ENCODE measurements at places on chromosomes 6 and 20.

- no peak for DNase-seq
Measured at GRCh38 chr20:17612287-17612991, 42.6 kb downstream of the DSTN start.

DNA sequence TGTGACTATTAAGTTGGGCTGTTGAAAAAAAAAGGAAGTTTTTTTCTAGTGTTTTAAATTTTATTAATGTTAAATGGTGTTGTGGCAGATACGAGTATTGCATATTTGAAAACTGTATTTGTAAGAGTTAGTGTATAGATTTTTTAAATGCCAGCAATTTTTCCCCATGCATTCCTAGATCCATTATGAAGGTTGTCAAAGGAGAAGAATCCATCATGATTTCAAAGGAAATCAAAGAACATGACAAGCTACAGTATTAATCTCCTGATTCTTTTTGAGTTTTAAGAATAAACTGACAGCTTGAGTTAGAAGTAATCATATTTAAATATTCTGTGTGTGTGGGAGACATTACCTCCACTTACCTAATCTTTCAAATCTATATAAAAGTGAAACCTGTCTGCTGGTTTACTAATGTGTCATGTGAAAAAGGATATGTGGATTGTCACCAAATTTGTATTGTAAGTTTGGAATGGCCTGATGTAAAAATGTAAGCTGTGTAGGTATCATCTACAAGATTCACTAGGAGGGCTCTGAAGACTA lies 111.0 kb upstream of the HS3ST5 start:
- DNase-seq, result no peak

DNA sequence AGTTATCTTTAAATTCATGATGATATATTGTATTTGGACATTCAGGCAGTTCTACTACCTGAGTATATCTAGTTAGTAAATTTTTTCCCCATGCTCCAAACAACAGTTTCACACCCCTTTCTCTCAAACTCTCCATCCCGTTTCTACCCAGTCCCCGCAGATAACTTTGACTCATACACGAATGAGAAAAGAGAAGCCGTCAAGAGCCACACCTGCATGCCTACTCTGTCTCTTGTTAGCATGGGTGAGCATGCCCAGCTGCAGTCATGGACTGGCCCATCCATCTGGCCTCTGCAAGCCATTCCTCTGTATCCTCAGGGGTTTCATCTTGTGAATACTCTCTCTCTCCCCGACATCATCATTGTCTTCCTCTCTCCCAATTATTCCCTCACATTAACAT lies 41.5 kb downstream of the MYB start:
- DNase-seq, result no peak

- DNase-seq, result no peak
Measured at GRCh38 chr20:363319-364078, 16.6 kb downstream of the NRSN2 start.

- no peak for DNase-seq
Measured at GRCh38 chr20:47354464-47354713, 2.1 kb downstream of the ZMYND8 start.

DNA sequence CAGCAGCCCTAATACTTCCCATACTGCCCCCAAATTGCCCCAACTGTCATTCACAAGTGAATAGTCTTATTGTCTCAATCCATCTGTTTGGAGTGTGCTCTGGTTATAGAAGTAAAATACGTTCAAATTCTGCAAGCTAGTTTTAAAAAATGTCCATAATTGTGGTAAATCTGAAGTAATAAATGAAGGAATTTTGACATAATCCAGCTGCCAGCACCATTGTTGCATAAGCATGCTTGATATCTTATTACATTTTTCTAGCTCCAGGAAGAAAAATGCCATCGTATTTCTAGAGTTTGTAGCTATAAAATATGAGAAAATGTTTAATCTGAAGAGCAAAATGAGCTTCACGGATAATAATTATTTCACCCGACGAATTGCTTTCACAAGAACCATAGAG lies 664.7 kb downstream of the RFPL4B start:
- DNase-seq, result no peak

GRCh38 chr6:142356884-142357225 lies 55.0 kb downstream of the ADGRG6 start:
- no peak for DNase-seq

DNA sequence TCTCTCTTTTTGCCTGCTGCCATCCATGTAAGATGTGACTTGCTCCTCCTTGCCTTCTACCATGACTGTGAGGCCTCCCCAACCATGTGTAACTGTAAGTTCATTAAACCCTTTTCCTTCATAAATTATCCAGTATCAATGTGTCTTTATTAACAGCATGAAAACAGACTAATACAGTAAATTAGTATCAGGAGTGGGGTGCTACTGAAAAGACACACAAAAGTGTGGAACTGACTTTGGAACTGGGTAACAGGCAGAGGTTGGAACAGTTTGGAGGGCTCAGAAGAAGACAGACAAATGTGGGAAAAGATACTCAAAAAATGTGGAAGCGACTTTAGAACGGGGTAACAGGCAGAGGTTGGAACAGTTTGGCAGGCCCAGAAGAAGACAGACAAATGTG lies 189.4 kb downstream of the HTR1B start:
- no peak for DNase-seq

DNA sequence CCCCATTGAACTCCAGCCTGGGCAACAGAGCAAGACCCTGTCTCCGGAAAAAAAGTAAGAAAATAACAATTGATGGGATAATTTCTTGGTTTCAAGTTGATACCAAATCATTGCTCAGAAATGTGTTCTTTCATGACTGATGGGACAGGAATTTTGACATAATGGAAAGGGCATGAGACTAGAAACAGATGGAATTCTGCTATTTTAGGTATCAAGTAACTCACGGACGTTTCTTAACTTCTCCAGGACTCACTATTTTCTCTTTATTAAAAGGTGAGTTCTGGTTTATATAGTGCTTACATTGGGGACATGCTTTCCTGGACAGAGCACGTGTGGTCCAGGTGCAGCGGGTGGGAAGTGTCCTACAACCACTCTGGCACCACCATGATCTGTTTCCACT lies 6.0 kb upstream of the DSP start:
- DNase-seq, result no peak

DNA sequence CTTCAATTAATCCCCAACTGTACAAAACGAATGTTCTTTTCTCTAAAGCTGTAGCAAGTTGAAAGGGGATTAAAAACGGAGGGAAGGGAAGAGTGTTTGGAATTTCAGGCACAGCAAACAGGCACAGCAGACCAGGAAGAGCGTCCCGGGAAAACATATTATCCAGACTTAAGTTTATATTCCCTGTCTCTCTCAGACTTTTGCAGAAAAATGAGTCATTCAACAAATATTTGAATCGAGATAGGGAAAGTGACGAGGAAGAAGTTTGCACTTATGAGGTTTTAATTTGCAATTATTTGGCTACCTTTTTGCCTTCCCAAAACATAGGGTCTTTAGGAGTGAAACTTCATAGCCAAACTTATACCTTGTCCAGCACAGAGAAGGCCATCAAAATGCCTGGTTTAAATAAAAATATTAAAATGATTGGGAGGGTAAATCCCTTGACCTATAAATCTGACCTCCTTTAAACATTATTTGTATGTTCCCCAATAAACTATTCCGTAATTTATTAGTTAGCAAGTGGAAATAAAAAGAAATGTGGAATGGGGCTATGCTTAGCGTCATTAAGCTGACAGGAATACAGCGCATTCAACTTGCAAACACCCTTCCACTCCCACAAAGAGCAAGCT lies 16.0 kb downstream of the HFE start:
- no peak for DNase-seq

DNA sequence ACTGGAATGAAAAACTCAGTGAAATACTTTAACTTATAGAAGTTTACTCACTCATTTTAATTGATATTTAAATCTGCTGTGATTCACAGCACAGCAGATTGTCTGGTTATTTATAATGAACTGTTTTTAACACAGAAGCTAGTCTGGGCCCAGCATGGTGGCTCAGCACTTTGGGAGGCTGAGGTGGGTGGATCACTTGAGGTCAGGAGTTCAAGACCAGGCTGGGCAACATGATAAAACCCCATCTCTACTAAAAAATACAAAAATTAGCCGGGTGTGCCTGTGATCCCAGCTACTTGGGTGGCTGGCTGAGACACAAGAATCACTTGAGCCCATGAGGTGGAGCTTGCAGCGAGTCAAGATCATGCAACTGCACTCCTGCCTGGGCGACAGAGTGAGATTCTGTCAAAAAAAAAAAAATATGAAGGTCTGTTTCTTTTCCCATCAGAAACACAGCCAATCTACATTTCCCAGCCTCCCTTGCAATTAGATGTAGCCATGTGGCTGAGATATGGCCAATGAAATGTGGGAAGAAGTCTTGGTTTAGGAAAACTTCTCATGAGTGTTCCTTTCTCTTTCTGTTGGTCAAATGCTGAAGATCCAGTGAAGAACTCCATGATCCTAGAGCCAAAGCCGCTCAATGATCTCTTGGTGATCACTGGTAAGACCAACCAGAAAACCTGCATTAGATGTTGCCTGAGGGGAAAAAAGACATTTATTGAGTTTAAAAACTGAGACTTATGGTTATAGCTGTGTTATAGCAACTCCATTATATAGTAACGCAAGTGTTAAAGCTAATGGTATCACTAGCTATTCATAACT lies 31.3 kb upstream of the BTN3A2 start:
- no peak for DNase-seq

DNA sequence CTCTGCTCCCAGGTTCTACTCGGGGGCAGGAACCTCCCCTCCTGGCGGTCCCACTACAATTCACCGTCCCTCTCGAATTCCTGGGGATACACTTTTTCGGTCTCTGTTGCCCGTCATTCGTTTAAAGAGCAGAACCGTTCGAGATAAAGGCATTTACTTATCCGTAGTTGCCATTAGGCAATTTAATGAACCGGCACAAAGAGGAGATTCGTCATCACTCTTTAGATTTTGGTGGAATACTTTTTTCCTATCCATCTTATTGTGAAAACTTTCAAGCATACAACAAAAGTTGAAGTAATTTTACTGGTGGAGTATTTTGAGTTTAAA lies 1.2 kb upstream of the CD24 start:
- DNase-seq, result no peak

DNA sequence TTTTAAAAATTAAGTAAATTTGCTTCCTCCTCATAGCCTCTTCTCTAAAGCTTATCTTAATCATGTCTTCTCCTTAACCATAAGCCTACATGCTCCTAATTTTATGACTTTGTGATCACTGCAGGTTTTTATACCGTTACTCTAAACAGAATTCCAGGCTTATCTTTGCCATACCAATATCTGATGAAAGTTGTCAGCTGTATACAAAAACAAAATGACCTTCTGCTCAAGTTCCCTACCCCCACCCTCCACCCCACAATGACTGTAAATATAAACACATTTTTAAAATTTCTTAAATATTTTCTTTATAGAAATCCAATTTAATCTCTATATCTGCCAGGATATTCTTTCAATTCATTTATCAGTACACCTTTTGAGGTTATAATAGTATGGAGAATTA lies 60.5 kb upstream of the SGK1 start:
- DNase-seq, result no peak

DNA sequence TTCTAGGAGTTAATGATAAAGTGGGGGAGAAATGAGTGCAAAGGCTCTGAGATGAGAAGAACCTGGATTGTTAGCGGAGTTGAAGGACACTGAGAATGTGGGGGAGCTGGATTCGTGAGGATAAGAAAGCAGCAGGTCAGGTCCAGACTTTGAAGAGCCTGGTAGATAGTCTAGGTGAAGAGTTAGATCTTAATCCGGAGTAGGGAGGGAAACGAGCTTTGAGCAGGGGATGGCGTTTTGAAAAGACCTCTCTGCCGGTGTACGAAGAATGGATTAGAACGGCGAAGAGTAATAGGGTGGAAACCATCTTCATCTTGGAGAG lies 487 bp upstream of the PHF20 start:
- no peak for DNase-seq

Data from stimulated activated CD4-positive, alpha-beta T cell treated with anti-CD3 and anti-CD28 coated beads, Interleukin-12 subunit alpha, Interleukin-12 subunit beta, amount 100 ng/mL, for 48 hours (primary cell).